ENCODE measurements at places on chromosomes 7 and 10.

GRCh38 chr7:121385800-121386179 lies 10.3 kb downstream of the FAM3C start:
- DNase-seq: no peak

GRCh38 chr7:131045526-131045925 lies 282.1 kb upstream of the MKLN1 start:
- no peak for DNase-seq

GRCh38 chr10:3747248-3747960 lies 37.6 kb downstream of the KLF6 start:
- DNase-seq: no peak

DNA sequence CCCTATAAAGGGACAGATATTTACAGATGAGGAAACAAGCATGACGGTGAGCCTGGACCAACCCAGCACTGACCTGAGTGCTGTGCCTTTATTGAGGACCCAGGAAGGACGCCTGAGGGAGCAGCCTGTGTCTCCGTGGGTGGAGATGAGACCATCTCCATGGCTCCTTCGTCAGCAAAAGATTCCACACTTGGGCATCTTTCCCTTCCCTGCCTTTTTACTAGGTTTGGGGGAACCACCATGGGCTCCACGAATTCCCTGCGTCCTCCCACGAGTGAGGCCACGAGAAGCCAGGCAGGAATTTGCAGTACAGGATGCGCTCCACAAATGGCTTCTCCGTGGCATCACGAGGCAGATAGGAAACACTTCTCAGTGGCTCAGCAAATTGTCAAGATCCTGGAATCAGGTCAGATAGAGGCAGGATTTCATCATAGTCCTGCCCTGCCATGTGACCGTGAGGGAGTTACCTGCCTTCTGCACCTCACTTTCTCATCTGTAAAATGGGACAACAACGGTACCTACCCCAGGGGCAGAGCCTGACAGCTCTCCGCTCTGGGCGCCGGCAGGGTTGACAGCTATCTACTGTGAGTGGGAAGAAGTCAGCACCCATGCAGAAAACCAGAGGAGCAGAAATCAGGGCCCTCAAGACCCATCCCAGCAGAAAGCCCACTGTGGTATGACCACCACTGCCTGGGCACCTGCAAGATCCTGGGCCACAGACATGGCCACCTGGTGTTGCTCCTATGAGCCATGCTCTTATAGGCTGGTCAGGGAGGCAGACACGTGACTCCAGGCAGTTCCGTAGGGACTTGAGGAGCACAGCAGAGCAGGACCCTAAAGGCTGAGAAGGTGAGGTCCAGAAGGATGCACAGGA lies 80.1 kb downstream of the GRID1 start:
- no peak for DNase-seq

- DNase-seq: no peak
These were observed 179.8 kb upstream of the PFKP start for GRCh38 chr10:2887391-2888070.

- no peak for DNase-seq
These were observed 119.0 kb upstream of the EEPD1 start for GRCh38 chr7:36034020-36034419.

DNA sequence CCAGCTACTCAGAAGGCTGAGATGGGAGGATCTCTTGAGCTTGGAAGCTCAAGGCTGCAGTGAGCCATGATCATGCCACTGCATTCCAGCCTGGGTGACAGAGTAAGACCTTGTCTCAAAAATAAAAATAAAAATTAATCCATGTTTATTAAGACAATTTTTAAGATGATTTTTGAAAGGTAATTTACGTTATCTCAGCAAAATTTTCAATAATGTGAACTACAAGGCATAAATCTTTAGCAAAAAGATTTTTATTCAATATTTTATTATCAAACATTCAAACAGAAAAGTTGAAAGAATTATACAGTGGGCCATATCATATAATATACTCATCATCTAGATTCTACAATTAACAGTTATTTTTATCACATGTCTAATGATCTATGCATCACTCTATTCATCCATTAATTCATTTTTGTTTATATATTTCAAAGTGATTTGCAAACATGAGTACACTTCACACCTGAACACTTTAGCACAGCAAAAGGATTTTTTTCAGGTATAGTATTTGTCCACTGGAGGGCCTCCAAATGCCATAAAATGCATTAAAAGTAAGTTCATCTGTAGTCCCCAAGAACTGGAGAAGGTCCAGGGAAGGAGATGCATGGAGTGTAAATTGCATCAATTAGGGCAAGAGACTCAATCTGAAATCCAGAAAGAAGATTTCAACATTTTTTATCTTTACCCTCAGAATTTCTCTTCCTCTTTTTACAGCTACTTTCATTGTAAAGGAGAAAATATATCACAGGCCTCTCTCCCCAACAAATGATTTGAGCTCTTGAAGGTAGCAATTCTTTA lies 38.6 kb upstream of the RSBN1L start:
- no peak for DNase-seq

GRCh38 chr10:117734731-117735405 lies 192.3 kb downstream of the EMX2 start:
- no peak for DNase-seq

DNA sequence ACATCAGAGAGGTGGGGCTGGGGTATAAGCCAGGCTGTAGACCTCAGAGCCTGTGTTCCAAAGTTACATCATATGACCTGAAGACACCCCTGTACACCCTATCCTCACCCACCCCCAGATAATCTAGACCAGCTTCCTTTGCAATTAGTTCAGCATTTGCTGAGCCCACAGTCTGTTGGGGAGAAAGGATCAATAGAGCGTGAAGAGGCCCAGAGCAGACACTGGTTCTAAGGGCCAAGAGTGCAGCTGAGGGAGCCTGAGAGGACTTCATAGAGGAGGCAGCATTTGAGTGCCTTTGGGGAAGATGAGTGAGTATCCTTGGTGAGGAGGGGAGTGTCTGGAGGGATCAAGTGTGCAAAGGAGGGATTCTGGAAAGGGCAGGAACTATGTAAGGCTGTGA lies 58.6 kb downstream of the PRF1 start:
- no peak for DNase-seq

DNA sequence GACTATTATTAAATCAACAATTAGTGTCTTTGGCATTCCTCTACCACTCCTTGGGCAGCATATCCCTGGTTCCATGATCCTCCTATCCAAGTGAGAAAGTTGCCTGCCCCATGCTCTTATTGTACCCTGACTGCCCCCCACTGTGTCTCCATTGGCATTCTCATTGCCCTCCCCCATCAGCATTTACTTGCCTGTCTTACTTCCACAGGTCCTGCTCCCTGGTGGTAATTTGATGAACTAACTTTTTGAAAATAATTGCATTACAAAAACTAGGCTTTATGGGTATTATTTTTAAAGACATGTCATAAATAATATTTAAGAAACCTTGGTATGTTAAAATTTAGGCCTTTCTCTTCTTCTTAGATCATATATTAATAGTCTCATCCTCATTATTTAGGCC lies 346.4 kb downstream of the PCLO start:
- DNase-seq: no peak

- no peak for DNase-seq
These were observed 4.2 kb upstream of the KCP start for GRCh38 chr7:128914566-128915151.

DNA sequence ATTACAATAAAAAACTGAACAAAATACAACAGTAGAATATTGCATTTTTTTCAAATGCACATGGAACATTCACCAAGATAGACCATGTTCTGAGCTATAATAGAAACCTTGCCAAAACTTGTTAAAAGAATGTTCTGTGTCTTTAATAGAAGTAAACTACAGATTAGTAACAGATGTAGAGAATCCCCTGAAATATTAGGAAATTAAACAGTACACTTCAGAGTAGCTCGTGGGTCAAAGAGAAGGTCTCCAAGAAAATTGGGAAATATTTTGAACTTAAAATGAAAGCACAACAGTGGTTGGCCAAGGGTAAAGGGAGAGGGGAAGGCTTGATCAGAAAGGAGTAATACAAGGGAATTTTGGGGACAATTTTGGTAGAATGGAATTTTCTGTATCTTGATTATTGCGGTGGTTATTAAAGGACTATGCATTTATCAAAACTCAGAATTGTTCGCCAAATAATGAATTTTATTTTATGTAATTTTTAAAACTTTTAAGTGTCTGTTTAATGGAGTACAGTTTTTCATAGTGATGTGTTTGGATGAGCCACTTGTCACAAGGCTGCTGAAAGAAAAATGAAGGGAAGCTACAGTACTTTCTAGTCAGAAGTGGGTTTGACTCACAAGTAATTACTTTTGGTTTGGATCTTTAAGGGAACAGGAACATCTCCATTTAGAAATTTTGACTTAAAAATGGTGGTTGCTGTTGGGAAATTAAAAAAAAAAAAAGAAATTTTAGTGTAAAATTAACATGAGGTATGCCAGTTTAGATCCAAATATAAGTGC lies 10.2 kb downstream of the PLEKHA8 start:
- no peak for DNase-seq

GRCh38 chr7:31642681-31643115 lies 44.3 kb upstream of the PPP1R17 start:
- no peak for DNase-seq

- no peak for DNase-seq
These were observed 161.6 kb downstream of the BICC1 start for GRCh38 chr10:58674251-58674650.

DNA sequence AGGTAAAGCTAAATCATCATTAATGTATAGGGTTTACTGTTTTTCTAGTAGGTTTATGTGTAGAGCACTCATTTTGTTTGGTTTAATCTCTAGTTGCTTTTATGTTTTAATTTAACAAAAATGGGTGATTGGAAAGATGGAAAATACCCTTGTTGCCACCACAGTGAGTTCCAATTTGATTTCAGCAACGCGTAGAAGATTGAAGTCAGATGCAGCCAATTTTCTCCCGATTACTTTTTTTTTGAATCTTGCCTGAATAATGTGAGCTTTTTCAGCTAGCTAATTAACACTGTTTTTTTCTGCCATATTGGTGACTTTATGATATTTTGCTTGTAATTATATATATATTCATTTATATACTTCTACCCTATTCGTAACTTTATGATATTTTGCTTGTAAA lies 293.8 kb downstream of the SDK1 start:
- no peak for DNase-seq

DNA sequence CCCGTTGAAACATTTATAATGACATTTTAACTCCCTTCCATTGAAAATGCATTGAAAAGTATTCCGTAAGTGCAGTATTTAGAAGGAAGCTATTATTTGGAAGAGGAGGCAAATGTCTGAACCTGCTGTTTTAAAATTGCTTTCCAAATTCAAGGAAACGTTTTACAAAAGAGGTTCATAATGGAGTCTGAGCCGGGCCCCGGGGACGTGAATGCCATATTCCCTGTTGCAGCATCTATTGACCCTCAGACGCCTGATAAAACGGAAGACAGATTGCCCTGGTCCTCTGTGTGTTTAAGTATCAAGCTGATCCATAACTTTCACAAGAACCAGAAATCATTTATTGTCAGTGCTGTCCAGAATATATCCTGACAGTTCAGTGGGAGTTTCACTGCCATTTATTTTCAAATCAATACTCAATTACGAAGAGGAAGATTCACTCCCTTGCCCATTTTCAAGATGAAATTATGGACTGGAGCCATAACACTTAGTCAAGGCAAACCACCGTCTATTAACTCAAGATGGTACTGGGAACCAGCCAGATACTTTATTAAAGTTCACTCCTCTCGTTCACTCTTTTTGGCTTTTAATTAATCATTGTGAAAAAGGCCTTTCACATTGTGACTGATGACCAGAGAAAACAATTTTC lies 435.7 kb upstream of the PFKP start:
- DNase-seq: no peak

DNA sequence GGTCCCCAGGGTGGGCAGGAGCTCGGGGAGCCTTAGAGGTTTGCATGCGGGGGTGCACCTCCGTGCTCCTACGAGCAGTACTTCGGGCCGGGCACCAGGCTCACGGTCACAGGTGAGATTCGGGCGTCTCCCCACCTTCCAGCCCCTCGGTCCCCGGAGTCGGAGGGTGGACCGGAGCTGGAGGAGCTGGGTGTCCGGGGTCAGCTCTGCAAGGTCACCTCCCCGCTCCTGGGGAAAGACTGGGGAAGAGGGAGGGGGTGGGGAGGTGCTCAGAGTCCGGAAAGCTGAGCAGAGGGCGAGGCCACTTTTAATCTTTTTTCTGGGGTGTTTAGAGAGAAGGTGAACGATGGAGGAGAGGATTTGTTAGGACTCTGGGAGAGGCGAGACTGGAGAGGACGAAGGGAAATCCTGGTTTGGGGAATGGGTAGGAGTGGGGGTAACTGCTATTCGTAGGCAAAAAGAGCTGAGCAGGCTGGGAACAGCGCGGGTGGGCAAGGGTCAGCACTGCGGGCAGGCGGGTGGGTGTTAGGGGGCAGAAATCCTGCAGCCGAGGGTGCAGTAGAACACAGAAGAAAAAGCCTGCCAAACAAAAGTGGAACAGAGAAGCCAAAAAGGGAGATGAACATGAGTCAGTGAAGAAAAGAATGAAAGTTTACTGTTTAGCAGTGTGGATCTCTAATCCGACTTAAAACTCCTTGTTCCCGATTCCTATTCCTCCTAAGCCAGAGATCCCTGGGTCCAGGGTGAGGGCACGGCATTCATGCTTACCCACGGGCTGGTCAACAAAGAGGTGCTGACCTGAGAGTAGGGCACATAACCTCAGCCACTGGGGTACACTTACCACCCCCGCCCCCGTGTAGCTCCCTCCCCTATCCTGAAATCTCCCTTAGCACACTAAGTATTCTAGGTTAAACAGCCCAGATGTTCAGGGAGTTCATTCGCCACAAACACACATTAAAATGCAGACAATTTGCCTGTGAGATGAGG lies 26.9 kb downstream of the PRSS2 start:
- DNase-seq: no peak

GRCh38 chr7:135712182-135712782 lies 15.7 kb downstream of the SLC13A4 start:
- no peak for DNase-seq

DNA sequence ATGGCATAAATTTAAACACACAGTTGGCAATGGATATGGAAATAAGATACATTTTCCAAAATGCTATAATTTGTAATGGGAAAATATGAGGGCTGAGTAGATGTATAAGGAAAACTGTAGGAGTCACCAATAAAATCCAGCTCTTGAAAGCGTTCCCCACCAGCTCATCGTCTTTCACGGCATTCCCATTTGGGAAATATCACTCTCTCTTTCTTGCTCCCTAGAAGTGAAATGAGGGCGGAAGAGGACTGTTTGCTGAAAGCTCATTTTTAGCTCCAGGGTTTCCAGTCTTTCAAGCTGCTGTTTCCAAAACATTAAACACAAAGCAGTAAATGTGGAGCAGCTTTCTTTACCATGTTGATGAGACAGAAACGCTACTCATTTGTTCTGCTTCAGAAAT lies 104.6 kb upstream of the SFMBT2 start:
- DNase-seq: no peak

GRCh38 chr7:8702807-8703206 lies 269.4 kb downstream of the NXPH1 start:
- no peak for DNase-seq

- no peak for DNase-seq
These were observed 137.5 kb downstream of the SNX10 start for GRCh38 chr7:26429168-26429567.
